ENCODE measurements at places on chromosomes 2 and 18.
A peak's percentile ranks its signal among the peaks of the same experiment; 100 is the strongest.

DNA sequence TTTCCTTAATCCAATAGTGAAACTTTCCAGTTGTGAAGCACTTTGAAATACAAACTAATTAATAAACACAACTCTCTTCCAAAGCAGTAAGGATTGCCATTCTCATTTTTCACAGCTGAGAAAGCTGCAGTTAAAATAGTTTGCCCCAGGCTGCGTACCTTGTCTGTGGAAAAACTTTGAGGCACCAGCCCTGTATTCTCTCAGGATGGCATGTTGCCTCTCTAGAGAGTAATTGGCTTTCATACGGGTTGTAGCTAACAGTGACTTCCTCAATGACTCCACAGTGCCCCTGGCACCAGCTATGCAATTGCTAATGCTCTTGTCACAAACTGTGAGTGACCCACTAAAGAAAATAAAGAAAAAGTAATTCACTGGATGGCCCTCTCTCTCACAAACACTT, 345.7 kb downstream of the MTX2 start:
- DNase-seq, result no peak

DNA sequence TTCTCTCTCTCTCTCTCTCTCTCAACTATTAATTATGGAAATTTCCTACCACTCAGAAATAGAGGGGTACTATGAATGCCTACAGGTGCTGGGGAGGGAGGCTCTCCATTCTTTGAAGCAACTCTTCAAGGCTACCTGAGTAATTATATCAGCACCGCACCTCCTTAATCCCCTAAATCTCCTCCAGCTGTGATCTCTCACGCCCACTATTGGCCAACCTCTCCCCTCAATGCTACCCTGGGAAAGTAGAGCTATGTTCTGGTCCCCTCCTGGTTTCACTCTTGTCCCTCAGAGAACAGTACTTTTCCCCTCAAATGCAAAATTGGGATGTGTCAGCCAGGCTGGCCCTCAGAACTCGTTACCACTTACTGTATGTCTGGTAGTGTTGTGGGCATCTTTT, 1.6 kb downstream of the MOCOS start:
- no peak for DNase-seq

DNA sequence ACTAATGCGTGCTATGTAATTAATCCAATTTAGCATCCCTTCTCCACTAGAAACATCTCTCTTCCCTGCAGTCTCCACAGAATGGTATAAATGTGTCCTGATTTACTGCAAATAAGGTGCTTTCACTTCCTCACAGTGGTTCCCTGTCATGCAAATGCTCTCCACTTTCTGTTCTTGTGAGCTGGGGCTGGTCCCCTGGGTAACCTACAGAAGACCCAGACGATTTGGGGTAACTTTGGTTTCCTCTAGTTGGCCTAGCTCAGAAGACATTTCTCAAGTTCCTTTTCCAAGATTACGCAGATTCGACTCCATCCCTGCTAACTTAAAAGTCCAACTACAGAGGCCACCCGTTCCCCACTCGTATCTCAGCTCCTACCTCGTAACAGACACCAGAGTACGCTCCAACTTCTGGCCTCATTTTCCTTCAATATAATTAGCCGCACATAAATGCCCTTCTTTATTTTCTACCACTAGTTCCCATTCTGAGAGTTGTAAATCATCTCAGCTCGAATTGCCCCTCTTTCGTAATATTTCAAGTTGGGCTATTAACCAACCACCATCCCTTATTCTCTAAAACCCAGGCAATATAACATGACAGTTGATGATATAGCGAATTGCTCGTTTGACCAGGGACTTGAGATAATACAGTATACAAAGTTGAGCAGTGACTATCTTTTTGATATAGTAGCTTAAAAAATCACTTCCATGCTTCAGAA, 28.8 kb upstream of the NEDD4L start:
- no peak for DNase-seq

DNA sequence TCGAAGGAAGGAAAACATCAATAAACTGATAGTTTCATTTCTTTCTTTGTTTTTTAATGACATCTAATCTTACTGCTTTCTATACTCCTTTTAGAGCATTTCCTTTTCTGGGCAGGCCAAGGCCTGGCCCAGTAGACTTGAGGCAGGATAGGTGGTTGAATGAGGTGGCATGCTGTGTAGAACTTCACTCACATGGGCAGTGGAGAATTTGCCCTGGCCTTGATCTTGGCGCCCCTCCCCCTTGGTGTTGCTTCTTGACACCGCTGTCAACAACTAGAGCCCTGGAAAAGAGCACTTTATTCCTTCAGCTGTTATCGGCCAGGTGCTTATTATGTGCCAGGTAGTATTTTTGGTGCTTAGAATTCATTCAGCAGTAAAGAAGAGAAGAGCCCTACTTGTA, 37.4 kb downstream of the XRCC5 start:
- DNase-seq, result no peak

GRCh38 chr18:60506682-60507081, 134.1 kb upstream of the MC4R start:
- no peak for DNase-seq

- no peak for DNase-seq
Measured at GRCh38 chr18:55763298-55763697, 175.3 kb upstream of the TCF4 start.

DNA sequence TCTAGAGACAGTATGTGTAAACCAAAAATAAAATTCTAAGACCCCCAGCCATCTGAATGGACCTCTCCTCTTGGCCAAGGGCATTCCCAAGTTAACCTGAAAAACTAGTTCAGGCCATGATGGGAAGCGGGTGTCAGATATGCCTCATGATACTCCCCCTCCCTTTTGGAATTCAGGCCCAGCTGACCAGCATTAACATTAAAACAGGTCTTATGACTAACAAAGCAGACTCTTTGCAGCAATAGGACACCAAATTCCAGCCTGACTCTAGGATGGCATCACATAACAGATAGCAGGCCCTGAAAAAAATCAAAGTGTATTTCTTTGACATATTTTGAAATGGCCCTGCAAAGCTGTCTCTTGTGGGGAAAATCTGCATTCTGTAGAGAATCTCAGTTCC, 73.3 kb upstream of the L3MBTL4 start:
- no peak for DNase-seq

GRCh38 chr18:49015886-49016647, 65.3 kb upstream of the SMAD7 start:
- DNase-seq, result peak; percentile 10

DNA sequence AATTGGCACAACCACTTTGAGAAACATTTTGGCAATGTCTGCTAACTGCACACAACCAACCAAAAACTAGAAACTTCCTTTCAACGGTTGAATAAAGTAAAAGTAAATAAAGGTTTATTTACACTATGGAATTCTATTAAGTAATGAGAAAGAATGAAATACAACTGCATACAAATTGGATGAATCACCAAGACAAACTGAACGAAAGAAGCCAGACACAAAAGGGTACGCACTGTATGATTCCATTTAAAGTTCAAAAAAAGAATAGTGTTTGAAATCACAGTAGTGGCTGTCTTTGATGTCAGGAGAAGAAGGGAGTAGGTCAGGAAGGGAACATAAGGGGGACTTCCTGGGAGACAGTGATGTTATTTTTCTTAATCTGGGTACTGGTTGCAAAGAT, 46.5 kb upstream of the SULT1C3 start:
- no peak for DNase-seq

GRCh38 chr18:45670281-45670962, 53.6 kb upstream of the SLC14A1 start:
- no peak for DNase-seq

- DNase-seq, result no peak
Measured at GRCh38 chr18:56532176-56532840, 106.1 kb downstream of the TXNL1 start.

DNA sequence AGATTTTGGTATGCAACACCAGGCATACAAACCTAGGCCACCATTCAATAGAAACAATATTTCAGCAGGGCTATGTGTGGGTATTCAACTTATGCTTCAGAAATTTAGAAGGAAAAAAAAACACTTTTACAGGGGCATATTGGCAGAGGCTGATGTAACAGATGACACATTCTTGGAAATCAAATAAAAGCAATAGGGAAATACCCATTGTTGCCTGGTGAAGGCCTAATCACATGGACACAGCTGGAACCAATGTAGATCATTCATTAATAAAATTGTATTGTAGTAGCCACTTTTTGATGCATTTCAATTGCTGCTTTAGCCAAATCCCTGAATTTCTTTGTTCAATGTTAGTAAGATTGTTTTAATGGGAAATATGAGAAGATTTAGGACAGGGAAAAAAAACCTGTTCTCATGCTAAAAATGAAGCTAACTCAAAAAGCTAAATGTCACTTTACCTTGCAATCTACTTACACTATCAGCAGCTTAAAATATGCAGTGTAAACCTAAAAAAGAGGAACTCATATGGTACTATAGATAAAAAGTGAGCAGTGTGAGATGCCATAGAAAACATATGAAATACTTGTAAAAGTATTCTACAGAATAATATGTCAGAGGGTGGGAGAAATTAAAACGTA, 289.4 kb downstream of the ZEB2 start:
- DNase-seq, result no peak

DNA sequence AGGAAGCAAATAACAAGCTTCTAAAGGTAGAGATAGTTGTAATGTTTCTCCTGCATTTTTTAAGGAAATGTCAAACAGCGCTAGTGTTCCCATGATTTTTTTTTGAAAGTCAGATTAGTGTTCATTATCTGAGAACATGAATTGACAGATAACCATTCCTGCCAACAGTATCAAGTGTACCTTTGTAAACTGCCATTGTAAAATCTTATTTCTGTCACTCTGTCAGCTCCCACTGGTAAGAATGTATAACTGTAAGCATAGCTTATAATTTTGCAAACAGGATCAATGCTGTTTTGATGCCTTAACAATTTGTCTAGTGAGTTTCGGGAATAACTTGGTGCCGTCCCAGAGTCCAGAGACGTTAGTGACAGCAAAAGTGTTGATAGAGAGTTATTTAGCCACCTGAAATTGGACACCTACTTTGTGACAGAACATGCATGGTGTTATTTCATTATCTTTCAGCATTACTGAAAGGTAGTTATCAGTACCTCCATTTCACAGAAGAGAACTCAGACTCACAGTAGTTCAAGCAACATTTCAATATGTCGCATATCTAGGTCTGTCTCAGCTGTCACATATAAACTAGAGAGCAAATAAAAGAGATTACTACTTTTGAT, 221.4 kb downstream of the THSD7B start:
- no peak for DNase-seq

DNA sequence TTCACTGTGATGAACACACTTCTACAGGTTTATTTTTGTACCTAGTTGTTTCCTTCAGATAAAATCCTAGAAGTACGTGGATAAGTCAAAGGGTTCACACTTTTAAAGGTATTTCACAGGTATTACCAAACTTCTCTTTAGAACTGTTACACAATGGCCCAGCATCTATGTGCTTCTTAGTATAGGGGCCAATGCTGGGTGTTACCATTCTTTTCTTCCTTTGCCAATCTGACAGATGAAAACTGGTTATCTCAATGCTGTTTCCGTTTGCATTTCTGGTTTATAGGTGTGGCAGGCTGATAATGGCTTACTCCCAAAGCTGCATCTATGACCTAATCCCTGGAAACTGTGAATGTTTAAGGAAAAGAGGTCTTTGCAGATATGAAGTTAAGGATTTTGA, 2.8 kb upstream of the TCF7L1 start:
- DNase-seq, result no peak

DNA sequence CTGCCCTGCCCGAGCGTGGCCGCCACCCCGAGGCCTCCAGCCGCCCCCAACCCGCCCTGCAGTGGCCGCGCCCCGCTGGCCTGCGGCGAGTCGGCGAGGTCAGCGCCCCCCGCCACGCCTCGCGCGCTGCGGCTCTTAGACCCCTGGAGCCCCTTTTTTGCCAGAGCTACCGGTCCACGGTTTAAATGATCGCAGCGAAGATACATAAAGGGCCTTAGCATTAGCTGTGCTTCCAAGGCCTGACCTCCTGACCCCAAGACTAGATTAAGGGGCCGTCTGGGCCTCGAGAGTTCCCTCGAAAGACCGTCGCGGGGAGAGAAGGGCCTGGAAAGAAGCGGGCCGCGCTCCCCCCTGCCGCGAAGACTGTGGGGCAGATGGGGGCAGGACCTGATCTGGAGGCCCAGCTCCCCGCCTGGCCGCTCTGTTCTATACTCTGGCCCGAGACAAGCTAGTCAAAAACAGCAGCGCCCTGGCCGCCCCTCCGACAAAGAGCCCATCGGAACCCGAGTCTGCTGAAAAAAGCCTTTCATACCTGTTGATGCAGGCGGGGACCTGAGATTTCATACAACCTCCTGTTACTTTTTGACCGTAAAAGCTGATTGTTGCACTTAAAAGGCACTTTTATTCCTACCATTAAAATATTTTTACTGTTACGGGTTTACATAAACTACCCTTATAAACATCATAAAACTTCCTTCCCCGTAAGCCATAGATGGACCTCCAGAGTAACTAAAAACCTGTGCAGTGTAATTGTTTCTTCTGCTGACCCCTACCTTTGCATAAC, 68.7 kb upstream of the PSMD14 start:
- DNase-seq, result no peak

GRCh38 chr2:75310876-75311275, 111.6 kb upstream of the TACR1 start:
- no peak for DNase-seq

- DNase-seq, result no peak
Measured at GRCh38 chr2:232013701-232014353, 52.3 kb downstream of the DIS3L2 start.

- no peak for DNase-seq
Measured at GRCh38 chr2:168543037-168543436, 87.0 kb downstream of the CERS6 start.

DNA sequence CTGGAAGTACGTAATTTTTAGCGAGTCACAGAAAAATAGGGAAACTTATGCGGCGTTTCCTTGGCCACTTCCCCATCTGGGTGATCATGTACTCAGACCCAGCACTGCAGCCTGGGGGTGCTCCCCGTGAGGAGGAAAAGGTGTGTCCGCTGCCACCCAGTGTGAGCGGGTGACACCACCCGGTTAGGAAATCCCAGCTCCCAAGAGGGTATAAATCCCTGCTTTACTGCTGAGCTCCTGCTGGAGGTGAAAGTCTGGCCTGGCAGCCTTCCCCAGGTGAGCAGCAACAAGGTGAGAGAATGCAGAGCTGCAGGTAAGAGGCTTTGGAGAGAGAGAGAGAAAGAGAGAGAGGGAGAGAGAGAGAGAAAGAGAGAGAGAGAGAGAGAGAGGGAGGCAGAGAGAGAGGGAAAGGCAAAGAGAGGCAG, at the start of gene IL1R2:
IL1R2 (plus strand) TSS at position 240 of the 425 bp plus-strand sequence. CDS start 16,616 bp downstream, outside the sequence.
- DNase-seq, result no peak

DNA sequence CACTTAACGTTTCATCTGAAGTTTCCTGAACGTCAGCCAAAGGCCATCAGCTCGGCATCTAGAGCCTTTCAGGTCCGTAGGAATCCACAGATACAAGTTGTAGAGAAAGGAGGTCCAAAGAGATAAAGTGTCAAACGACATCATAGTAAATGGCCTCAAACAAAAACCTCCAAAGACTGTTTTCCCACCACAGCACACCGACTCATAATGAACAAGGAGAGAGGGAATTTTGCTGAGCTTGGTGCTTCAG, 150.3 kb downstream of the PXDN start:
- DNase-seq, result no peak

DNA sequence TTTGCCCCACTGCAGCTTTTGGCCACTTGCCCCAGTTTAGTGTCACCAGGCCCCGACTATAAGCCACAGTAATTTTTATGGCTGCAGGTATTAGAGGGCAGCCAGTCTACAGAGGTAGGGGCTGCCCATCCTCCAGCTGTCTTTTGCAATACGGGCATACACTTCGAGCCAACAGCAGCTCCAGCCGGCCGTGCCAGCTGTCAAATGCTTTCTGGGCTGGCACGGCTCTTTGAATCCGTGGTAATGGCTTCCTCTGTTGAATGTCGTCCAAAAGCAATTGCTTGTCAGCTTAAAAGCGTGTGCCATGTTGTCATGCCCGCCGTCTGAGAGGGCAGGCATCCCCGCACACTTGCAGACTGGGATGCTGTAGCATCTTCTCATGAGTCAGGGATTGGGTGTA, 41.3 kb downstream of the BCL2L11 start:
- DNase-seq, result no peak
